Renal cortex interstitium (tissue), 15 donors: ENCODE measurements at places on chromosomes 4 and X. TPM values are rescaled to one million over a fixed set of nuclear protein-coding genes. Genes with fewer than 3 reads are reported as not detected.

- no peak for DNase-seq
These were observed 76.5 kb downstream of the STIM2 start for GRCh38 chr4:26937139-26937538.

The ADH1B gene
- 20.8 TPM for polyA plus RNA-seq

GRCh38 chrX:149830192-149830873 lies 48.6 kb downstream of the MAGEA9 start:
- peak; percentile 4 for DNase-seq

GRCh38 chr4:186651624-186652023 lies 72.0 kb downstream of the FAT1 start:
- DNase-seq = no peak

The ZFP42 gene
- polyA plus RNA-seq = 1.0 TPM
